ENCODE measurements at places on chromosomes 1 and 21.

GRCh38 chr1:3155926-3156220, 86.9 kb downstream of the PRDM16 start:
- DNase-seq, result no peak

GRCh38 chr1:94358630-94359599, 59.3 kb upstream of the ABCD3 start:
- no peak for DNase-seq

DNA sequence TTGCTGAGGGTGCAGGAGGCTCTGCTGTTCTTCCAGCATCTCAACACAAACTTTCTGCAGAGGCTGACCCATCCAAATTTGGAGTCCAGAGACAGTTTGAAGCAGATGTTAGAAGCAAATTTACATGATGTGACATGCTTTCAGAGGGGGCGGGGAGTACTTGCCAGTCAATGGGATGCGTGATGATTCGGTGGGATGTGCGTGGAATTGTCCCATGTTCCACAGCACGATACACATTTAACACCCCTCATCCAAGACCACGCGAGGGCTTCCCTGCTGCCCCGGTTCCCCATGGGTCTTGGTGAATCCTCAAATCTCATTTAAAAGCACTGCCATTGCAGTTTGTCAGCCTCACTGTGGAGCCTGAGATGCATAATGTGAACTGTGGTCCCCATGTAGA, 78.6 kb upstream of the TLR5 start:
- DNase-seq, result no peak

- DNase-seq, result no peak
These were observed 9.1 kb upstream of the MTFR1L start for GRCh38 chr1:25810341-25811299.

DNA sequence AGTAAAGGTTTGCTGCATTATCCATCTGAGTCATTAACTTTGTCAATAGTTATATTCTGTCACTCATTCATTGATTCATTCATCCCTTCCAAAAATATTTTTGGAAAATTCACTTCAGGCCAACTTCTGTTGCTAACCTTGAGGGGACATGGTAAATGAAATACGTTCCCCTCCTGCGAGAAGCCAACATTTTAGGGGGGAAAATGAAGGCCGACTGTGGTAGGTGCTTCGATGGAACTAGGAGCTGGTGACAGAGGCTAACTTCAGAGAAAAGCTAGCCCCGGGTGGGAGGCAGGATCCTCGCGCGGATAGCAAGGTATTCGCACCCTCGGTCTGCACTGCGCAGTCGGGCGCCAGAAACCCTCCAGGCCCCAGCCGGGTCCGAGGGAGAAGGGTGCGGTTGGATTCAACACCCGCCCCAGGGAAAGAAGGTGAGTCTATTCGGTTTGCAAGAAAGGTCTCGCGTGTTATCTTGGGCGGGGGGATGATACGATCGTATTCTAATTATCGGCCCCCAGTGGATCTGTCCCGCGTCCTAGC, 646 bp upstream of the RRP15 start:
- no peak for DNase-seq

- no peak for DNase-seq
These were observed 18.4 kb downstream of the COL18A1 start for GRCh38 chr21:45423201-45423955.

DNA sequence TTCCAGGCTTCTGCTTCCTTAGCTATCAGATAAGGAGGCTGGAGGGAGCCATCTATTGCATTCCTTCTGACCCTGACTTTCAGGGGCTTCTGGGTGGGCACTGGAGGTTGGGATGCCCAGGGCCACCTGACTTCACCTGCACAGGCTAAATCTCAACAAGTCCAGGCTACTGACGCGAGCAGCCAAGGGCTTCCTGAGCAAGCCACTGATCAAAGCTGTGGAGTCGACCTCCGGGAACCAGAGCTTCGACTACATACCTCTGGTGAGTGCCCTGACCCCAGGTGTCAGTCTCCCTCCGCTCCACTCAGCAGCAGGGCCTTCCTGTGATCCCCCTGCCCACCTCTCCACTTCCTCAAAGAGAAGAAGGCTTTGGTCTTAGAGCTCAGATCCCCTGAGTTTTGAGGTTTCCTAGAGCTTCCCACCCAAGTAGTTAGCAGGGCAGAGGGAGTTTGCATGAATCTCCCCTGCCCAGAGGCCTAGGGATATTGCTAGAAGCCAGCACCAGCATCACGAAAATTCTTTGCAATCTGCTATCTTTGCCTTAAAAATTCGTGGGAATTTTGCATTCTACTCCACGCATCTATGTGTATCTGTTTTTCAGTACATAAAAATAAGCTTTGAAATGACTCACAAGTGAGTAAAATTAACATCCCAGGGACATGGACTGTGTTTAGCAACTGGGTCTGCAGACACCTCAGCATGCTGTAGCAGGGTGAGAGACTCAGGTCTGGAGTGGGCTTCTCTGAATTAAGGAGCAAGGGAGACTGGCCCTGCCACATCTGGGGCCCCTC, 61.4 kb downstream of the VWA5B1 start:
- no peak for DNase-seq

GRCh38 chr1:1032424-1032823, 12.5 kb downstream of the AGRN start:
- DNase-seq, result no peak

GRCh38 chr21:27418346-27418745, 451.5 kb upstream of the ADAMTS5 start:
- no peak for DNase-seq

GRCh38 chr1:62796221-62796620, 12.3 kb downstream of the ATG4C start:
- DNase-seq, result no peak

DNA sequence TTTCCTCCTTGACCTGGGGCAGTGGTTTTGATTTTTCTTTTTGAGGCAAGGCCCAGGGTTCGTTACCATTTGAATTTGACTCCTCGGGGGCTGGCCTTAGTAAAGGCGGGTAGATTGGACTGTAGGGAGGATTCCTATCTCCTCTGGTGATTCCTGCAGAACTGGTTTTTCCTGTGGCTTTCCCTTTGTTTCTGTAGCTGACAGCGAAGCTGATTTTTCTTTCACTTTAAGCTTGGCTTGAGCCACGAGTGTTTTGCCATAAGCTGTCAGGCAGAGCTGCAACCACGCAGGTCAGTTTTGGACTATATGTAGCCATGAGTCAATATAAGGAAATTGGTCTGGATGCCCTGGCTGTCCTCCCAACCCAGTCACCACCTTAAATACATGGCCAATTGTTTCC, 28.7 kb upstream of the KCNJ15 start:
- DNase-seq, result no peak

DNA sequence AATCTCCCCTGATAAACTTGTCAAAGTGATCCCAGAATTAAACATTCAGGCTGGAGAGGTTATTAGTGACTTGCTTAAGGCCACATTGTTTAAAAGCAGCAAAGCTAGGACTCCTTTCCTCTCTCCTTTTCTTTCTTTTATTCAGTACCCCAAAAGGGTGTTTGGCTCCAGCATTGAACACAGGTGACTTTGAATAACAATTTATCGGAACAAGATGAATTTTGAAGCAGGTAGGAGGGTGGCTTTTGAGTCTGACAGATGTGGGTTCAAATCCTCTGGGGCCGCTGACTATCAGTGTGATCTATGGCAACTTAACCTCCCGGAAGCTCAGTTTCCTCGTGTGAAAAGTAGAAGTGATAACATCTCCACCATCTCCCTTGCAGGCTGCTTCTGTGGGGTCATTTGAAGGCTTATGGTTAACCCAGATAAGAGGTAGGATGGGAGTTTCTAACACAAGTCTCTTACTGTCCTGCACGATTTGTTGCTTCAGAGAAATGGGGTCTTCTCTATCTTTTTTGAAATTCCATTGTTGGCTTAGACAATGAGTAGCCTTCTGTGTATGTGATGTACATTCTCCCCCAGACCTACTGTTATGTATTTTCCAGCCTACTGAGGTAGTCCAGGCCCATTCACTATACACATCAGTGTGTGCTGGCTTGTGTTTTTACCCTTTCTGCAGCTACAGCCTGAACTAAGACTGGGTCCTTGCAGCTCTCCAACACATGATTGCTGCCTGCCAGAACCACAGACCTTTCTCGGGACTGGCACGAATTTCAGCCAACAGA, 29.0 kb downstream of the JUN start:
- no peak for DNase-seq

DNA sequence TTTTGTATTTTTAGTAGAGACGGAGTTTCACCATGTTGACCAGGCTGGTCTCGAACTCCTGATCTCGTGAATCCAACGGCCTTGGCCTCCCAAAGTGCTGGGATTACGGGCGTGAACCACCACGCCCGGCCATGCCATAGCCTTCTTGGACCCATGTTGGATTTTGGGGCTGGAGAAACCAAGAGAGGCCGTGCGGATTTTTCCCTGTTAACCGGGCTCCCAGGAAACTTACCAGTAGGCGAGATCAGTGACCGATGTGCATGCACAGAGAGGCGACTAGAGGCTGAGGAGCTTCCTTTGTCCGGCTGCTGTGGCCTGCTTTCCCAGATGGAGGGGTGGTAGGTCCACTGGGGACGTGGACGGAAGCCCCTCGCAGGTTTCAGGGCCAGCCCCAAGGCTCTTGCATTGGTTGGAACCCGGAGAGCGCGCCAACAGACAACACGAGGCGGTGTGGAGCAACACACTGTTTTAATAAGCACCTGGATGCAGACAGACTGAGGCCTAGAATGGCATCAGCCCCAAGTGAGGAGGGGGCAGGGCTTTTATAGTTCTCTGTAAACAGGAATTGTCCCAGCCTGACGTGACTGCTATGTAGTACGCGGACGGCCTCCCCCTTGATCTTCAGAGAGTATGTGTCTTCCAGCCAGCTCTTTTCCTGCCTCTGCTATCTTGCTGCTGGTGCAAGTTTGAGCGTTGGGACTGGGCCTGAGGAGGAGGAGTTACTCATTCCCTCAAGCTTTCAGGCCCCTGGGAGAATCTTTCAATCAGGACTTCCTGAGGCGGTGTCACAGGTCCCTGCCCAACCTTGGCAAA, at the start of gene ERVH48-1:
Gene ERVH48-1 (minus strand): TSS at position 517 of the 813 bp plus-strand sequence. CDS start 6,624 bp downstream, outside the sequence.
- DNase-seq, result no peak

GRCh38 chr1:10597492-10598388, 123.0 kb downstream of the PEX14 start:
- DNase-seq, result no peak

- DNase-seq, result no peak
These were observed 311.4 kb downstream of the BARHL2 start for GRCh38 chr1:90405726-90406125.

GRCh38 chr1:91171898-91172297, 150.1 kb upstream of the ZNF644 start:
- no peak for DNase-seq

DNA sequence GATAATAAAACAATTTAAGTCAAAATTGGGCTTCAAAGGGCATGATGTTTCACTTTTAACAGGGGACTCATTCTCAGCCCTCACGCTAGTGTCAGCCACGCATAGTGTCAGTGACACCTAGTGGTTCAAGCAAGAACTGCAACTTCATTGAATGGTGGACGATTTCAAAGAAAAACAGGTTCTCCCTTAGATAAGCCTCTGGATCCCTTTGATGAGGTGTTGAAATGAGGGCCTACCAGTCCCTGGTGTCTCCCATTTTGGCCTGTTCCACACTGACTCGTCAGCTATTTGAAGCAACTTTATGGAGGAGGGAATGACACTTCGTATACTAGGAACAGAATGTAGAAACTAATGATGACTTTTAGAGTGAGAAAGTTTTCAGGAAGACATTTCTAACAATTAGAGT, 56.2 kb downstream of the FCRL5 start:
- no peak for DNase-seq

- no peak for DNase-seq
These were observed 23.8 kb downstream of the PLA2G2A start for GRCh38 chr1:19955534-19956170.

DNA sequence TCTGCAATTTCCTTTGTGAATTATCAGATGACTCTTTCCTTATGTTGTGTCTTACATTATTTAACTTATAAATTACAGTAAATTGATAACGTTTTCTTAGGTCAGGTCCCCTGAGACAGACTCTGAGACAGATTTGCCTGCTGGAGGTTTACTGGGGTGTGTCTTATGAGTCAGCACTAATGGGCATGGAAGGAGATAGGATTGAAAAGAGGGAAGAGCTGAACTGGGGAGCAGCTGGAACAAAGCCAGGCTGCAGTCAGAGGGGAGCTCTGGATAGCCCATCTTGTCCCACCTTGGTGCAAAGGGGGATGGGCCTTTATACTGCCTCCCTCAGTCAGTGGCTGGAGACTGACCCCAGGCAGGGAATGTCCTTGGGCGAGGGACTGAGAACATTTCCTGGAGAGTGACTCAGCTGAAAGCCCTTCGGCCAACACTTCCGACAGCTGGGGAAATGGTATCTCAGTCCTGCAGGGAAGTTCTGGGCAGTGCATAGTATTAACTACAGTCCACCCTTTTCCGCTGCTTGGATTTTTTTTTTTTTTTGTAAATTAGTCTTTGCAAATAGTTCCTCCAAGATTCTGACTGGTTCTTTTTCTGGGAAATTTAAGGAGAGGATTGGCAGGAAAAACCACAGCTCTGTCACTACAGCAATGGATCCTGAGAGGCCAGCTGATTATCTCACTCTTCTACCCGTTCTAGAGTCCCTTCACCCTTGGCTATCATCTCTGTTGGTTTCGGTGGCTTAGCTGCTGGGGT, 39.1 kb upstream of the CDC42BPA start:
- no peak for DNase-seq

DNA sequence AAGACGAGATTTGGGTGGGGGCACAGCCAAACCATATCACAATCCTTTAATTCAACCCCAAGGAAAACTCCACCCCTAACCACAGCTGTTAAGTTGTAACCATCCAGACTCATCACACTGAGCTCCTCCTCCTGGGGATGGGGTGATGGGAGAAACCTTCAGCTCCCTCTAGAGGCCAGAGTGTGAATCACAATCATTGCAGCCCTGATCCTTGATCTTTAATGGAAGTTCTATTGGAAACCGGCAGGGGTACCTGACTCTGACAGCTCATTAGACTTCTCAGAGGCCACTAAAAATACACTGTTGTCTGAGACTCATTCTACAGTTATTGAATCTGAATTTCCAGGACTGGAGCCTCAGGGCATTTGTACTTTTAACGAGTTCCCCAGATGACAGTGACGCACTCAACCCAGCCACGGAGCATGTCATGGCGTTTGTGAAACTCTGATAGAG, 127.2 kb downstream of the IGSF21 start:
- DNase-seq, result peak; percentile 63

- DNase-seq, result no peak
These were observed 15.7 kb downstream of the TM2D1 start for GRCh38 chr1:61708953-61709907.

DNA sequence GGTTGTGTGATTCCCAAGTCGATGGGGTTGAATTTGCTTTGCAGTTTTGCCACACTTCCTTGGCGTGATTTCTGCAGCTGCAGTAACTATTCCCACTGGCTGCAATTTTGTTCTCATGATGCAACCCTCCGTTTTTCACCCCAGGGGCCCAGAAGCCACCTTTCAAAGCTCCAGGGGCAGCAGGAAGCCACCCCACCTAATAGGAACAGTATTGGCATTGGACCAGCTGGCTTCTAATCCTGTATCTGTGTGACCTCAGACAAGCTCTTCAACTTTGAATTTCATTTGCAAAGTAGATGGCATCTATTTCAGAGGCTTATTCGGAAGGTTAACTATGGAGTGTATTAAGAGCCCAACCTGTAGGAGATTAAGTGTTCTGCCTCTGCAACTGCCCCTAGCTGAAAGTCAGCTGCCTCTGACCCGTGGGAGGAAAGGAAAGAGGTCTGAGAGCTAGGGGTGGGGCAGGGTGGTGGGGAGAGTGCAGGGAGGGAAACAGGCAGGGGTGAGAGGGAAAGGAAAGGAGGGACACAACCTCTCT, 12.6 kb downstream of the C1orf115 start:
- DNase-seq, result no peak

All from NCI-H187 treated with DMSO at 0.1 percent for 48 hours (cell line).